ENCODE measurements at places on chromosomes 4 and X.

GRCh38 chr4:140363558-140363957 is 9.9 kb upstream of the SCOC start:
- no peak for DNase-seq

GRCh38 chr4:36446275-36446674 is 164.9 kb downstream of the DTHD1 start:
- DNase-seq: no peak

DNA sequence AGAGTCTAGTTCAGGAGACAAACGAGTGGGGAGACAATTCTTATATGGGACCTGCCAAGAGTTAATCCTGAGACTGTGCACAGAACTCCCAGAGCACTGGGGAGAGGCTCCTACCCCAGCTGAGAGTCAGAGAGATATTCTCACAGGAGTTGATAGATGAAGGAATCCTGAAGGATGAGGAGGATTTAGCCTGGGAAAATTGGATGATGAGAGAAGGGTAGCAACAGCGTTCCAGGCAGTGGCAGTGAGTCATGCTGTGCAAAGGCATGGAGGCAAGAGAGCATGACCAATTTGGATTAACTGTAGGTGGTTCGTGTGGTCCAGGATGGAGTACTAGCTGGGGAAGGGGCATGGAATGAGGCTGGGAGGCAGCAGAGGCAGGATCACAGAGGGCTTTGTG is 318.6 kb downstream of the LDB2 start:
- no peak for DNase-seq

DNA sequence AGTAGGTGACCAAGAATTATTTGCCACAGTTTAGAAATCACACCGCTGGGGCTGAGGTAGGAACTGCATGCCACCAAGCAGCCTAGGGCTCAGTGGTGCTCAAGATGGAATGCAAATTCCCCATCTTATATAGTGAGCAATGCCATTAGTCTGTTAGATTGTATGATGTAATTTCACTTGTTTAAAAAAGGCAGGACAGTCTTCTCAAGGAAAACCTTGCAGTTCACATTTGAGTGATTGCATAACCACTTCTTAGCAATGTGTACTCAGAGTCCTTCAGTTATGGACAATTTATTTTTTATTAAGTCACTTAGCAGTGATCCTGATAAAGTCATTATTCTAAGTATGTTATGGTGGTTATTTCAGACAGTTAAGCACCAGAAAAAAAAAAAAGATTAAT is 142.9 kb upstream of the SFRP2 start:
- DNase-seq: no peak

DNA sequence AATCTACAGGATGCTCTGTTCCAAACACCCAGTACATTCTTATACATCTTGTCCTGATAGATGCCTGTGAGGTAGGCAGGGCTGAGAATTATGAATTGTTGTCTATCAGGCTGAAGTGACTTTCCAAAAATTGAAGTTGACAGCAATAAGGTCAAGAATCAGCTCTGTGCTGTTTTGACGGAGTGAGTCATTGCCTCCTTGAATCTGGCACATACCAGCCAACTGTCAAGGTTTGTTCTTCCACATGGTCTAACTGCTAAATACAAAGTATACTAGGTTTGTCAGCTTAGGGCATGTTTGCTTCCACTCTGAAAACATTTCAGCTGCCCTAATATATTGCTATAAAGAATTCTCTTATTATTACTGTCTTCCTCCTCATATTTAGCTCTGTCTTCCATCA is 32.3 kb downstream of the SH3RF1 start:
- DNase-seq: no peak

GRCh38 chr4:79023799-79024770 is 84.8 kb upstream of the PAQR3 start:
- DNase-seq: no peak

DNA sequence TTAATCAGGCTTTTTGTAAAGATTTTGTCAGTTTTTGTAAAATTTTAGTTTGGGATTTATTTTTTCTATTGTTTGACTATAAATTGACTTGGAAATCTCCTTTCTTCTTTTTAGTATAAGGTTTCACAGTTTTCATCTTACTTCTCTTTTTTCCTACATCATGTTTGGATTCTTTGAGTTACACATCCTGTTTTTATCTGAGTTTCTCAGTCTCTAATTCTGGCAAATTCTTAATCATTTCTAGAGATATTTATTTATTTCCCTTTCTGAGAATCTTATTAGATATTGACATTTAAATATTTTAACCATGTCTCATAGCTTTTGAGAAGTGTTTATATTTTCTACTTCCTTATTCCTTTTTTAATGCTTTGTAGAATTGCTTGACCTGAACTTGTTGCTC is 20.7 kb downstream of the USP53 start:
- no peak for DNase-seq

GRCh38 chrX:39862963-39863362 is 234.8 kb downstream of the BCOR start:
- no peak for DNase-seq

DNA sequence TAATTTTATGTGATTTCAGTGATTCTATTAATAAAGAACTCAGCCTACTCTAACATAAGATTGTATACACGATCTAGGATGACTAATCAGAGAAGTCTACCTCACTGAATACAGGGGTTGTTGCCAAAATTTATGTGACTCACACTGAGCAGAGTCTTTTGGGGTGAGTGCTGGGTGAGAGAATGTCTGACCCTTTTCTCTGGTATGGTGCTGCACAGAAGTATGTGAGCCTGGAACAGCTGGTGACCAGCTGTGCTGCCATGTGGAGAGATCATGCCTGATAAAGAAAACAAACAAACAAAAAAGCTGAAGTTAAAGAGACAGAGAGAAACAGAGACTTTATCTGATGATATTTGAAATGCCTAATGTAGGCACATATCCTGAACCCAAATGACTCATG is 618.1 kb upstream of the GRIA3 start:
- DNase-seq: no peak

GRCh38 chrX:54248309-54248708 is 65.3 kb upstream of the FAM120C start:
- no peak for DNase-seq

- DNase-seq: no peak
These were observed 5.5 kb upstream of the NKX1-1 start for GRCh38 chr4:1411436-1412375.

DNA sequence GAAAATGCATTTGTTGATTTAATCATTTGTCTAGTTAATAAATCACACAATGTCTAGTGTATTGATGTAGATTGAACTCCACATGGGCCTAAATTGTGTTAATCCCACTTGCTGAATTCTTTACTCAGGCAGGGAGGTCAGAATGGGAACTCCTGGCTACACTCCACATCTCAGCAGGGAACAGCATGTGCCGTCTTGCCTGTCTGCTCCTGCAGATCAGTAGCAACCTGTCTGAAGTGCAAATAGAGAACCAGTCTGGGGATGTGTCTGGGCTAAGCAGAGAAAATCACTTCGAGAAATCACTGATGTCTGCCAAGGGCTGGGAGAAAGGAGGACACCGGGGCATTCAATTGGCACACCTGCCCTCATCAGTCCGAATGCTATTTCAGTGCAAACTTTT is 16.5 kb upstream of the MXRA5 start:
- DNase-seq: no peak

GRCh38 chrX:24728530-24728929 is 34.8 kb downstream of the POLA1 start:
- DNase-seq: no peak

DNA sequence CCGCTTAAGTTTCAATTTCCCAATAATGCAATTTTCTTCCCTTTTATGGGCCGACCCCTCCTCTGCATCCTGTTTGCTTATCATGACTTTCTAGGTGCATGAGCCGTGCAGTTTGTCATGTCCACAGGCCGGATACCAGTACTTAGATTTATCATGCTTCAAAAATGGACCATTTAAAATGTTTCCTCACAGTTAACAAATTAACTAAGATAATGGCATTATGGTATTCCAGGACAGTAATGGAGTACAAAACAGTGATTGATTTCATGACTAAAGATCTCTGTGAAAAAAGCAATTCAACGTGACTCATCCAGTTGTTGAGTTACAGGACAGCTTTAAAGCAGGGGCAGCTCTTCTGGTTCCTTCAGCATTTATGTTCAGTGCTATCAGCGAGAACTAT is 23.0 kb downstream of the SNX25 start:
- DNase-seq: no peak

GRCh38 chr4:25948051-25948450 is 34.0 kb downstream of the SMIM20 start:
- DNase-seq: no peak

- DNase-seq: no peak
These were observed 45.8 kb downstream of the DCLK2 start for GRCh38 chr4:150123796-150124677.

DNA sequence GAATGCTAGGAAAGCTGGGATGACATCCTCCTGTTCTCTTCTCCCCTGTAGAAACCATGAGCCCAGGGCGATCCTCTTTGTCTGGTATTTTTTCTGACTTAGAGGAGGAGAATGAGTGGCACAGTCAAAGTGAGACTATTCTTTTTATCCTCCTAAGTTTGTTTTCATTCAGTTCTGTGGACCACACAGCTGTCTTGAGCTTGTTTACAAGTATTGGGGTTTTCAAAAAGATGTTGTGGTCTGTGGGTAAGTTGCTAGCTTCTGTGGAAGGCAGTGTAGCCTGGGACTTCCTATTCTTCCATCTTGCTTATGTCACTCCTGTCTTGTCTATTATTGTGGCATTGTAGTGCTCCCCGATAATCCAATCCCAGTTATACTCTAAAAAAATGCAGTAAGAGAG is 223.0 kb downstream of the PAPSS1 start:
- DNase-seq: no peak

- no peak for DNase-seq
These were observed 580.4 kb upstream of the ADGRL3 start for GRCh38 chr4:60619531-60620305.

- no peak for DNase-seq
These were observed 1870.5 kb upstream of the TENM3 start for GRCh38 chr4:180372691-180373090.

DNA sequence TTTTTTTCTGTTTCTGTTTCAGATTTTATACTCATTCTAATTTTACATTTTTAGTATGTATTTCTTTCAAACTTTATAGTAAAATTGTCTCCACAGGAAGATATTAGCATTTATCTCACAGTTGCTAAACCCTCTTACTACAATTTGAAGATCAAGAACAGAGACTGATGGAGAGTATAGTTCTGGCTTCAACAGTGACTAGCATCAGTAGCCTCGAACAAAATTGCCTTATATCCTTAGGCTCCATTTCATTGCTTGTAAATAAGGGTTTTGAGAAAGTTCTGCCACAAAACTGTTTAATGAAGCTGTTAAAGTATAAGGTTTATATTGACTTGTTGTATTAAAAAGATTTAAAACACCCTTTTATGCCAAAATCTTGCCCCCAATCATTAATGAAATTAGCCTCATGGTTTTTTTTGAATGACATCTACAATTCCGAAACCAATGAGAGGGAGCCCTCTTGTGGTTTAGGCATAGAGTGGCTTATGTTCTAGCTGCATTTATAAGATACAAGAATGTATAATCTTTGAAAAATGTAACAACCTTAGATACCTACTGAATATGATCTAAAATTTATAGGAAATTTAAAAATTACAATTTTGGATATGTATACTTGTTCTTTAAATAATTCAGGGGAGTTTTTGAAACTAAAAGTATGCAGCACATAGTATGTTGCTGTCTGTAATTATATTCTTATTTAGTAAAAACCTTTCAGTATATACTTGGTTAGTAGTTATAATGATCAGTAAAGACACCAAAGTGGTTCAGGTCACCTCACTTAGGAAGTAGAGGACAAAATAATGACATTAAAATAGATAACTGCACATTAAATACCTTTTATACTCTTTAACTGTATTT is 109.8 kb upstream of the HPGD start:
- DNase-seq: no peak
